Choroid plexus epithelial cell (primary cell): ENCODE measurements at places on chromosomes 7 and 10.
A peak's percentile ranks its signal among the peaks of the same experiment; 100 is the strongest.

DNA sequence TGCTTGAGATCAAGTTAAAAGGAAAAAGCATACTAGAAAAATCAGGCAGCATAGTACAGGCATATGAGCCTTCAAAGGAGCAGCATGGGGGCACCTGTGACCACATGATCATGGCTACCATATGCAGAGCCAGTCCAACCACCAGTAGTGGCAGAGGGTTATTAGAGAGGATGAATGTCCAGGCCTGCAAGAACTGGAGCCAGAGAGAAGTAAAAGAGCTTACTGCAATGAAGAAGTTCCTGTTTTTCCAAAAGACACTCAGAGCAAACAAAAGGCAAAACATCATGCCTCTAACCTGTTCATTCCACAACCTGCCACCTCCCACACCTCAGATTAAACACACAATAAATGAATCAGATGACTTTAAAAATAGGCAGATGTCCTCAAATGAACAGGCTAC is 99.6 kb upstream of the NAMPT start:
- no peak for DNase-seq

- DNase-seq = no peak
These were observed 81.2 kb downstream of the CTBP2 start for GRCh38 chr10:125079091-125079600.

- peak; percentile 67 for DNase-seq
These were observed 26.7 kb downstream of the ERCC6 start for GRCh38 chr10:49512121-49512809.

GRCh38 chr7:69692611-69693010 is 94.3 kb downstream of the AUTS2 start:
- DNase-seq = no peak

GRCh38 chr7:75010036-75010435 is 45.5 kb downstream of the CASTOR2 start:
- DNase-seq = no peak
